ENCODE measurements at places on chromosomes 7 and 10.

- DNase-seq = no peak
These were observed 22.4 kb upstream of the ODAD2 start for GRCh38 chr10:28020993-28021982.

DNA sequence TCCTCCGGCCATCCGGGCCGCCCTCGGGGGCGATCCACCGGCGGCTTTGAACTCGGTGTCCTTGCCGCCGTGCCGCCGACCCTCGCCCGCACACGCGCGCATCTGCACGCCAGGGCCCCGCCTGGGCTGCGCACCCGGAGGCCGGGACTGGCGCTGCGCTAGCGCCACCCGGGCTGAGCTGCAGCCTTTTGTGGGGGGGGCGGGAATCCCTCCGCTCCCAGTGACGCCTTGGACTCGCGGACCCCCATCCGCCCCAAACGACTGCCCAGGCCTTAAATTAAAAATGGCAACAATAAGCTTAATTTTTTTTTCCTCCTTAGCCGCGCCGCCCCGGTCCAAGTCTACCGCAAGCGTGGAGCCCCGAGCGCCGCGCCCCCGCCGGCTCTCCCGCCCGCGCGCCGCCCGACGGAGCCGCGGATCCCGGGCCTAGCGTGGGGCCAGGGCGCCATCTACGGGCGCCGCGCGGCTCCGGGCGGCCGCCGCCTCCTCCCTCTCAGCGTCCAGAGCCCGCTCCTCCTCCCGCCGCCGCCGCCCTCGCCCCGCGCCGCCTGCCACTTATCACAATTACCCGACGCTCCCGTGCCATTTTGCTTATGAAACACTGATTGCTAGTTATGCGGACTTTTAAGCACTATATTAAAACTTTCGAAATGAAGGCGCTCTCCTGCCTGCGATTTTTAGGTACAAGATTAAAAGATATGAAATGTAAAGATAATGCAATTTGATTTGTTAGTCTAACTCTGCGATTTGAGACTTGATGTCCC is 7.5 kb upstream of the EBF3 start:
- DNase-seq = no peak

DNA sequence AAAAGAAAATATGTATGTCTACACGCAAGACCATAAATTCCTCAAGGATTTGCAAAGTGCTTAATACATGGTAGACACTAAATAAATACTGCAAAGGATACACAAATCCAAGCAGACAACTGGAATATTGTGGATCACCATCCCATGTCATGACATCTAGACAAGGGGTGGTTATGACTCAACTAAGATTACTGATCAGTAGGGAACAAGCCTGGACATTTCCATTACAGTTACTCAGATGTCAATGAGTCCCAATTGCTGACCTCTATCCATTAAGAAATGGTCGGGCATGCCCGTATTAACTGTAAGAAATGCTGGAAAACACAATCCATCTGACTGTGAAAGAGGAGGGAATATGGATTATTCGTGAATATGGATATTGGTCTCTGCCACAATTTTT is 27.6 kb upstream of the RUFY2 start:
- DNase-seq = no peak

DNA sequence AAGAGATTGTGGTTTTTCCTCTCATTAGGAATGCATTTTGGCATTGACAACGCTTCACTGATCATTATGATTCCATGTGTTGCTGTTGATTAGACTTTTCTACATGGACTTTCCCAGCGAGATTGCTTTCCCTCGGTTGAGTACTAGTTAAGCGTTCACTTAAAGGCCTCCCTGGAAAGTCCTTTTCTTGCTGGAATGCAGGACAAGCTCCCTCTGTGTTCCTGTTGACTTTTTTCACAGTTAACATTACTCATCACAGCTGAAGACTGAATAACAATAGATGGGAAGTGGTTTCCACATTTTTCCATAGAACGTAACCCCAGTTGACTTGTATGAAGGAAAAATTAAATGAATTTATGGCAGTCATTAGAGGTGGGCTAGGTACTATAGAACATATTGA is 2.6 kb upstream of the CAV1 start:
- DNase-seq = no peak

GRCh38 chr10:87659571-87660483 is at the start of gene PAPSS2:
PAPSS2 (plus strand) TSS chr10:87659878; CDS start chr10:87659982, 104 bp downstream.
- no peak for DNase-seq
